ENCODE measurements at places on chromosomes 3 and 15.

GRCh38 chr3:49786357-49787181 is at the start of gene IP6K1:
Gene IP6K1, minus strand, starts transcription at chr3:49786542. Its CDS starts 38,502 bp downstream, at chr3:49748040.
- DNase-seq, result peak; percentile 100

DNA sequence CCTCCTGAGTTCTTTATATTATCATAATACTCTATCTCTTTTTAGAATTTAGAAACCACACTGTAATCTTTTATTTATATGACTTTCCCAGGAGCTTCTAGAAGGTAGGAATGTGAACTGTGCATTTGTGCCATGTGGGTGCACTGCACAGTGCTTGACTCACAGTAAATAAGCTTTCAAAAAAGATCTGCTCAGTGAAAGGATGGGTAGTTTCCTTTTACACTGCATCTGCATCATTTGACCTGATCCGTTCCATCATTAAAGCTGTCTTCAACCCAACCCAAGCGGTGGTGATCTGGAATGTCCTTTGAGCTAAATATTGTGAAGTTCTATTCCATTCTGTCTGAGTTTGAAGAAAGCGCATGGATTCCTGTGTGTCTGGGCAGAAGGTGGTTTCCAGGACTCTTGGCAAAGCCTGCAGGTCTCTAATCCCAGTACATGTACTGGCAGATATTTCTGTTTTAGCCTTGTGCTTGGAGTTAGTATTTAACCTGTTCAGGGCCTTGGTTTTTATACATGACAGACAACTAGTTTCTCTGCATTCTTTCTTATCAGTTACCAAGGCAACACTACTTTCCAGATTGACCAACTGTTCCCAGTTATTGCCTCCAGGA is 96.7 kb downstream of the DHX30 start:
- no peak for DNase-seq

- DNase-seq, result no peak
Observed at GRCh38 chr3:110856916-110857315, 214.7 kb upstream of the NECTIN3 start.

DNA sequence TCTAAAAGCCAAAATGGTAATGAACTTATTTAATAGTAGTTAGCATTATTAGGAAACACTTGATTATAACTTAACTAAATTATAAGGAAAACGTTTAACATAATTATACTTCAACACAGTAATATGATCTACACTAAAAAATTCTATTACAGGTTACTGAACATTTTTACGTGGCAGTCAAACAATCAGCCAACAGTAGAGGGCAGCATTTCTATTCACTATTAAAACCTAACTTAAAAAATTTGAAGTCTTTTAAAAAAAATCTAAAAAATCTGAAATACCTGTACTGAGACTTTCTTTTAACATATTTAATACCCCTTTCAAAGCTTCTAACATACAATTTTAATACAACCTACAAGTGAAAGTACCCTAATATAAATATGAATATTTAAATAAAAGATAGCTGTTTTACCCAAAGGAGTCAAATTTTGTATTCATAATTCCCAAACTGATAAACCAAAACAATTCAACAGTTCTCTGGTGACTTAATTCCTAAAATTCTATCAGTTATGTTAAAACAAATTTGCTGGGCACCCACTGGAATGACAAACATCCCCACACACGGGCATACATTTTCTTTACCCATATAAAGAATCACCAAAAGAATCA is 41.5 kb downstream of the DLG1 start:
- DNase-seq, result peak; percentile 43

GRCh38 chr3:127790882-127791183 is 31.5 kb downstream of the MGLL start:
- DNase-seq, result no peak

Measured in fibroblast of upper back skin (primary cell).